ENCODE measurements at places on chromosomes 1 and 21.

GRCh38 chr1:47924270-47925048 is 72.7 kb downstream of the TRABD2B start:
- DNase-seq, result no peak

- no peak for DNase-seq
Measured at GRCh38 chr21:28959367-28960099, 33.1 kb downstream of the LTN1 start.

DNA sequence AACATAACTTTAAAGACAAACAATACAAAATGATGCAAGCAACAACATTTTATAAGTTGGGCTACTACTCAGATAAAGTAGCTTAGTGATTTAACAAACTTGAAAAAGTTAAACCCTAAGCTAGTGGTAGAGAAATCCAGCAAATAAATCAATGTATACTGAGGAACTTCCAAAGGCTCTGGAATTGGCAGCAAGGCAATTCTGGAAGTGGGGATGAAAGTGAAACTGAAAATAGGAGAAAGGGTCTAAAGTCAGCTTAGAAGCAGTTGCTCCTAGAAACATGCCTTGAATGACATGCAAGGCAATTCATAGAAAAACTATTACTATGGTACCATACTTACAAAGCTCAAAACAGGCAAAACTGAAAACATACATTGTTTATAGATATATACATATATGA is 90.0 kb upstream of the CAMK1G start:
- no peak for DNase-seq

GRCh38 chr1:97348599-97349265 is 572.1 kb downstream of the DPYD start:
- no peak for DNase-seq

GRCh38 chr21:29520171-29520570 is 221.4 kb downstream of the BACH1 start:
- DNase-seq, result no peak

DNA sequence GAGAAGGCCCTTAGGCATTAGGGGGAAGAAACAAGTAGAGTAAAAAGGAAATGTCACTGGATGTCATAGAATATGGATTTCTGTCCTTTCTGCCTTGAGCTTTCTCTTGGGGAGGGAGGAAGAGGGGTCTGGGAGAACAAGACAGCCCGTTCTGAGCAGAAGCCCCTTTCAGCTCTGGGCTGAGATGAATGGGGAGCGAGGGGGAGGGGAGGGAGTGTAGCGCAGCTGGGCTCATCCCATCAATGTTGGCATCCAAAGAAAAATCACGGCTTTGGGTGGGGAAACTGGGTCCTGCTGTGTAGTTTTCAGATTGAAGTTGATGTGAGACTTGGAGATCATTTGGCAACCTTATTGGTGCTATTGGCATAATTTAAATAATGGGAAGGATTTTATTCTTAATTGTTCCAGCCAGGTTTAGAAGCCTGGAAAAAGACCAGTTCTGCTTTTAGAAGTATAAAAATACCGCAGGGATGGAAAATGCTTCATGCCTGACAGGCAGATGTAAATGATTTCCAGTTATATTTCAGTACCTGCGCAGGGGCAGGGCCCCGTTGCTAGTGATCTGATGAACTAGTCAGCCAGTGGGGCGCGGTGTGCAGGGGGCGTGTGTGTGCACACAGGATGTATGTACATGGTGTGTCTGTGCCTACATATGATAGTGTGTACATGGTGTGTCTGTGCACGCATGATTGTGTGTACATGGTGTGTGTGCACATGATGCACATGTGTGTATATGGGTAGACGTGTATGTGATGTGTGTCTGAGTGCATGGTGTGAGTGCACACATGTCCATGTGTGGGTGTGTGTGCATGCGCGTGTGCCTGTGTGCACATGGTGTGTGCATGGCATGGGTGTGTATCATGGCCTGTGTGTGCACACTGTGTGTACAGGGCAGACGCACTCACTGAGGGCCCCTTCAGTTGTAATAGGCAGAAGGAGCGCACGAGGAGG is 36.0 kb downstream of the ABCG1 start:
- DNase-seq, result no peak

DNA sequence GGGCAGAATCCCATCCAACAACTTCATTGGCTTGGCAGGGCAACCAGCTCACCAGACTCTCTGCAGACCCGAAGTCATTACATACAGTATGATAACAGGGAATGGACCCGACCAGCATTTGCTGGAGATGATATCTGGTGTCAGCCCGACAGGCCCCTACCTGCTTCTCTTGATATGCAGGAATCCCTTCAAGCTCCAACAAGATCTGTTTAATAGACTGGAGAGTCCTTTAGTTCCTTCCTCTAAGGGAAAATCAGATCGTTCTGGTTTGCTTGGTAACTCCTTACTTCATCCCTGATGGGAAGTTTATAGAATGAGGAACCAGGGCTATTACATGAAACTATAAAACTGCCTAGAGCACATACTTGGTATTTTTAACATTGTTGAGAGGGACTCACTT is 61.2 kb downstream of the EDARADD start:
- no peak for DNase-seq

GRCh38 chr1:245807306-245807705 is 652.5 kb downstream of the KIF26B start:
- no peak for DNase-seq

DNA sequence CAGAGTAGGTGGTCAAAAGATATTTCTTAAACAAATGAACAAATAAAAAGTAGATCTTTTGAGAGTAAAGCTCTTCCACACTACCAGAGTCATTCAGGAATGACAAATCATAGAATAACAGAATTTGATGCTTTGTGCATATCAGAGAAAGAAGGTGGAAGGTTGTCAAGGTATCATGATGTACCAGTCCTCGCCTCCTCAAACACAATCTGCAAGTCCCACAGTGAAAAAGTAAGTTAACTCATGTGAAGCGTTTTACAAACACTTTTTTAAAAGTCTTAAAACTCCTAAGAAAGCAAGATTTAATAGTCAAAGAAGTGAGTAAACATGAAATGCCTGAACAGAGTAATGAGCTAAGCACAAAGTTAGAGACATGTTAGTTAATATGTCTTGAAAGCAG is 2.5 kb upstream of the RGS4 start:
- DNase-seq, result no peak

DNA sequence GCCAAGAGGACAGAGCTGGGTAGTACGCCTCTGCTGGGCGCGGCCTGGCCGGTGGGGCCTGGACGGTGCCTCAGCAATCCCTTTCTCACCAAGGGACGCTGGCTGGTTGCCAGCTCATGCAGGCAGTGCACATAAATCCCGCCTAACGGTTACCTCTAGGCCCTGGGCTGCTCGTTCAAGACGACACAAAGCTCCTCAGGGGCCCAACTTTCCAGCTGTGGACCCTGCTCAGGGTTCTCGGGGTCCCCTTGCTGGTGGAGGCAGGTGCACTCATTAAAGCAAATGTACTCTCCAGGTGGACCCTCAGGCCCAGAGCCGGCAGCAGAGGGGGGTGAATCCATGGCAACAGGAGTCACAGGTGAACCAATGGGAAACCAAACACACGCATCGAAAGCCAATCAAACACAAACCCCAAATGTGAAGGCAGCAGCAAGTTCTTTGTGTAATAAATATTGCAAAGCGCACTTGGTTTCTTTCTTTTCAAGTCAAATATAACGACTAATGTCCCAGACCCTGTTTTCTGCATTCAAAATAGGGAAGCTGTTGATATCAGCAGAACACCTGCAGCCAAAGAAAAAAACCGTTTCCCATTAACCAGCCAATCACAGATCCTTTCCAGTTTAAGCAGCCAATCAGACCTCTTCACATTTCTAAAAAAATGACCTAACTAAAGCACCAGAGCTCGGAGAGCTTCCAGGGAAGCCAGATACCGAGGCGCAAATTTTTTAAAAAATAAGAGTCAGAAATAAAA is 26.1 kb upstream of the CLSTN1 start:
- DNase-seq, result no peak

- no peak for DNase-seq
Measured at GRCh38 chr1:24966724-24967346, 36.8 kb upstream of the RUNX3 start.

DNA sequence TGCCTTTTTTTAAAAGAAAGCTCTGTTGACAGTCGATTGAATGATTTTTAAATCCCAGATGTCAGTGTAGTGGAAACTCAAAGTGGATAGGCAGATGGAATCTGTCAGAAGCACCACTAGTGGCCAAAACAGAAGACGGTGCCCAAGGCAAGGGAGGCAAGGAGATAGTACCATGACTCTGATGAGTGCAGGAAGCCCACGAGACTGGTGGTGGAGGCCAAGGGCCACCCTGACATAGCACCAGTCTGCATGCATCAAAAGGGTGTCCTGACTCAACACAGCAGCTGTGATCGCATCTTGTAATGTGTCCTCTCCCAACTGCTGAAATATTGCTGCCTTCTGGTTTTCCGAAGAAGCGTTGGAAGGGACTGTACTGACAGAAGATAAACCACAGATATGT is 124.1 kb upstream of the PAPPA2 start:
- no peak for DNase-seq

GRCh38 chr1:154751690-154752089 is 118.4 kb downstream of the KCNN3 start:
- DNase-seq, result no peak

DNA sequence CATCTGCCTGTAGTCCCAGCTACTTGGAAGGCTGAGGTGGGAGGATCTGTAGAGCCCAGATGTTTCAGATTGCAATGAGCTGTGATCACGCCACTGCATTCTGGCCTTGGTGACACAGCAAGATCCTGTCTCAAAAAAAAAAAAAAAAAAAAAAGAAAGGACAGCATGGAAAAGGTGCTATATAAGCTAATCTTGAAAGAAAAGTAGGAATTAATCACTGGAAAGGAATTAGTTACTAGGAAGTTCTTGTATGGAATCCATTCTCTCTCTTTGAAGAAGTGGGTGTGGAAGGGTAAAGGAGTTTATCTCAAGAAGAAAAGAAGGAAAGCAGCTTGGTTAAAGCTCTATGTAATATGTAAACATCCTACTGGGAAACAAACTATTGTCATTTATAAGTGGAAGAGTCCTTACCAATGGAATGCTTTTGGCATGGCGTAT is 339.2 kb downstream of the DPYD start:
- DNase-seq, result no peak

- DNase-seq, result no peak
Measured at GRCh38 chr1:186059311-186059710, 315.7 kb downstream of the TPR start.

DNA sequence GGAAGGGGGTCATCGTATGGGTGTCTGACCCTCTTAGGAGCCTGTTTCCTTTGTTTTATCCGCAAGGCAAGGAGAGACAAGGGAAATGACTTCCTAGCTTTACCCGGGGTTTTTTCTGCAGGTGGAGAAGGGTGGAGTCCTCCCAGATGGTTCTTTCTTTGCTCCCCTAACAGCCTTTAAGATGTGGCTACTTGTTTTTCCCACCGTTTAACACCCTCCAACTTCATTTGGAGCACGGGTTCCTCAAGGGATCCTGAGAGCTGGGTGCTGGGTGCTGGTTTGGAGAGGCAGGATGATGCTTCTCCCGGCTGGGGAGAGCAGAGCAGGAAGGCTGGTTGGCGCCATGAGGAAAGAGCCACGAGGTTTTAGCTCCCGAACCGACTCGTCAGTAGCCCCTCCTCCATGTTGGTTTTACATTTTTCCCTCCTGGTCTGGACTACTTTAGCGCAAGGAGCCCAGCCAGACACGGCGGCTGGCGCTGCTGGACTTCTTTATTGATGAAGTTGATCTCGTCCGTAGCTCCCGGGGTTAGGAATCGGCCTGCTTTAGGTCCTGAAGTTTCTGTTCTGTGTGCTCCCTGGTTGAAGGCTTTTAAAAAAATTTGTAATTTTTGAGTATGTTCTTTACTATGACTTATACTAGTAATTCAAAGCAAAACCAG is 1.4 kb downstream of the UCK2 start:
- DNase-seq, result no peak

- no peak for DNase-seq
Measured at GRCh38 chr1:117821774-117822482, 107.5 kb downstream of the GDAP2 start.

- DNase-seq, result no peak
Measured at GRCh38 chr21:20308586-20309315, 689.5 kb upstream of the NCAM2 start.

DNA sequence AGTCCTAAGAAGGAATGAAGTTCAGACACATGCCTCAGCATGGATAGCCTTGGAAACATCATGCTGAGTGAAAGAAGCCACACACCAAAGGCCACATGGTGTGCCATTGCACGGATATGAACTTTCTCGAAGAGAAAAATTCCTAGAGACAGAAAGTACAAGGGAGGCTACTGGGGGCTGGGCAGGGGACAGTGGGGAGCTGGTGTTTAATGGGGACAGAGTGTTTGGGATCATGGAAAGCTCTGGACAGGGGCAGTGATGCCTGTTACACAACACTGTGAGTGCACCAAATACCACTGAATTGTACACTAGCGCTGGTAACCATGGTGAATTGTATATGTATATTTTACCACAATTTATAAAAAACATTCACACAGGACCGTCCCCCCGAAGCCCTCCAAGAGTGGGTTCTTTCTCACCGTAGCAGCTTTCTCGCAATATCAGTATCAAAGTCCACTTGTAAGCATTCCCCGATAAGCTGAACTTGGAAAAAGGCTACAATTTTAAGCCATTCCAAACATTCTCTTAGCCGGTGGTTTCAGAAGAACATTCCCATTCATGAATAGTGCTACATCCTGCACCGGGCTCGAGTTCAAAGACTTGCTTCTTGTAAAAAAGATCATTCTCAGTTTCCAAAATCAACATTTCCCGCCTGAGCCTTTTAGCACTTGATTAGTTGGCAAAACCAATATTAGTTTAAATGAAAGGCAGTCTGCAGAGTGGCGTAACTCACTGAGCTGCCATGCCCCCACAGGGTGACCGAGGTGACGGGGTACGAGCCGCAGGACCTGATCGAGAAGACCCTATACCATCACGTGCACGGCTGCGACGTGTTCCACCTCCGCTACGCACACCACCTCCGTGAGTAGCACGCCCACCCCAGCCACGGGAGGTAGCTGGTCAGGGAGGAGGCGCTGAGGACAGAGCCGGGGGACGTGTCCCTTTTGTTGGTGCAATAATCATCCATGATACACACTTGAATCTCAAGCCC is 31.7 kb downstream of the SIM2 start:
- no peak for DNase-seq

- DNase-seq, result no peak
Measured at GRCh38 chr1:115142616-115143015, 53.3 kb upstream of the TSPAN2 start.

DNA sequence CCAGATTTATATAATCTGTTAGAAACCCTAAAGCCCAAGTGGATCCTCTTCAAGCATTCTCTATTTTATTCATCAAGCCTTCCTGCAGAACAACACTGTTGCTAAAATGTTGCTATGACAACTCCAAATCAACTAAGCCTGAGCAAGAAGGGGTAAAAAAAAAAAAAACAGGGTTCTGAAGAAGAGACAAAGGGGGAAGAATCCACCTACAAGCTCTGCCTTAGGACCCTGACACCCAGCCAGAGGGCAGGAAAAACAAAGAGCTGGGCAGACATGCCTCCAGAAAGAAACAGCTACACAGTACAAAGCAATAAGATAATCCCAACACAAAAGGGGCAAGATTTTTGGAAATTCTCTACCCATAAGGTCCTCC is 1.3 kb downstream of the USF1 start:
- no peak for DNase-seq

DNA sequence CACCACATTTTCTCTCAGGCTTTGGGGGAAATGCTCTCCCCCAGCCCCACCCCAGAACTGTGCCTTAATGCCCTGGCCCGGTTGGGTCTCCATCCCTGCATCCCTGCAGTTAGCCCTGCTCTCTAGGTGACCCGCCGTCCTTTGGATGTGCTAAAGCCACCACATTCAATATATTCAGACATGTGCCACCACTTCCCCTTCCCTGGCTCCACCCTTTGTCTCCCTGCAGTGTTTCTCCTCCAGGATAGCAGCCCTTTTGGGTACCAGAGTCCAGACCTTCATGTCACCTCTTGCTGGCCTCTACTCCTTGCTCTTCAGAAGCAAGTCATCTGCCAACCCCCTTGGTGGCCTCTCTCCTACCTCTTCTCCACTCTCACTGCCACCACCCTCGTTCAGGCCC is 41.8 kb downstream of the RUNX1 start:
- no peak for DNase-seq
